ENCODE measurements at places on chromosomes 3 and 15.

DNA sequence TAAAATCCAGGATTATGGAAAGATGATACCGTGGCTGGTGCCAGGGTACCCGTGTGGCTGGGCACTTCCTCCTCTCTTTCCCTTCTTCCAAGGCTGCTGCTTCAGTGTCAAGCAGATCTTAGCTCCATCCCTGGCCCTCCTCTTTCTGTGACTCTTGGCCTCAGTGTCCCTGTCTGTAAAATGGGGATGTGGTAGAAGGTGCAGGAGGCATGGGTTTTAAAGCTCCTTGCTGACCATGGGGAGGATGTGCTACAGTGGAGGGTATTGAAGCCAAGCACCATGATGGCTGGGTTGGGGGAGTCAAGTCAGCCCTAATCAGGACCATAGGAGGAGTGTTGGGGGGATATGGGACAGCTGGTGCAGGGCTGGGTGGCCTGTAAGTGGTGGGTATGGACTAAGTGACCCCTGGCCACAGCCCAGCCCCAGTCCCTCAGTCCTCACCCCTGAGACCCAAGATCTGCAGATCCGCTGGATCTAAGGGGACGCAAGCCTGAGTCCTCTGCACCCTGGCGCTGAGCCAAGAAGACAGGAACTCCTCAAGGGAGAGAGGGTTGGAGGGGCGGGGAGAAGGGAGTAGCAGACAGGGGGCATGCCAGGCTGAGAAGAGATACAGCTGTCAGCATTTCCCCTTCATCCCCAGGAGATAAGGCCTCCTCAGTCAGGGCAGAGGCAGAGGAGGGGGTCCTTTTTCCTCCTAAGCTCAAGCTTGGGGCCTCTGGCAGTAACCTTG, 12.0 kb downstream of the PTH1R start:
- DNase-seq: no peak

DNA sequence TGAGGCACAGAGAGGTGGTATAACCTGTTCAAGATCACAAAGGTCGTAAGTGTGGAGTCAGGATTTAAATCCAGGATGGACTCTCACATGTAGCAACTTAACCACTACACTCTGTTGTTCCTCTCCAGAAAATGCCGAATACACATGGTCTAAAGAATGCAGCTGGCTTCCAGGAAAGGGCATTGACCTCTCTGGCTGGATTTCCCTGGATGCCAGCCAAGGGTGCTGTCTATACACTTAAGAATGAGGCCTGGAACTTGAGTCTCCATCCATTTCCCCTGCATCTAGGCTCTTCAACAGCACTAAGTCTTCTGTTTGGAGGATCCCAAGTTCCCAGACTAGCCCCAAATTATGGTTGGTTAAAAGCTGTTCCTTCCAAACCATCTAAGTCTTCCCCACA, 60.5 kb downstream of the CERS3 start:
- DNase-seq: no peak

DNA sequence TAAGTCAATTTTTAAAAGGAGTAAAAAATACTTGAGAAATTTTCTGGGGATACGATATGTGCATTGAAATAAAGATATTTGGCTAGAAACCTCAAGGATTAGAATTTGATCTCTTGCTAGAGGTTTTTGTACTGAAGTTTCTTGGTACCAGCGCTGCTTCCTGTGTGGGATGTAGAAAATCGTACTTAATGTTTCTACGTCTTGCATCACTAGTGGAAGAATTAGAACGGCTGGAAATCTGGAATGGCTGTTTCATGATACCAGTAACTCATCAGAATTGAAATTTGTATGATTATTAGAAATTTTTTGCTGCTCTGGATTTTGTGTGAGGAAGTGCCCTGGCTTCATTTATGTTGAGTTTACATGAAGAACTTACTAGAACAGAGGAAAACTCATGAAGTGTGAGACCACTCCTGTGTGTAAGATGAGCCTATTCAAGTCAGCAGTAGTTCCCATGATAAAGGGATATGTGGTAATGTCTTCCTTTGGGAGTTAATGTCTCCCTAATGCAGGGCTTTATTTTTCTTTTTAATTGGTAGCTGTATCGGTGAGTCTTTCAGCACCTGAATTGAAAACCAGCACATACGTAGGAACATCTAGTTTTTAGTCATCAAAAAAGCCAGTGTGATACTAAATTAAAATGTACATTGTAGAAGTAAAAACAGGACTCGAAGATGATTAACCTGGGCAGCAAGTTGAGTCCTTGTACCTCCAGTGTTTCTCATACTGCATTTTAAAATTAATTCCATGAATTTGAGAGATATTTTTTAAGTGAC, 3.2 kb downstream of the KBTBD8 start:
- DNase-seq: peak; percentile 5

DNA sequence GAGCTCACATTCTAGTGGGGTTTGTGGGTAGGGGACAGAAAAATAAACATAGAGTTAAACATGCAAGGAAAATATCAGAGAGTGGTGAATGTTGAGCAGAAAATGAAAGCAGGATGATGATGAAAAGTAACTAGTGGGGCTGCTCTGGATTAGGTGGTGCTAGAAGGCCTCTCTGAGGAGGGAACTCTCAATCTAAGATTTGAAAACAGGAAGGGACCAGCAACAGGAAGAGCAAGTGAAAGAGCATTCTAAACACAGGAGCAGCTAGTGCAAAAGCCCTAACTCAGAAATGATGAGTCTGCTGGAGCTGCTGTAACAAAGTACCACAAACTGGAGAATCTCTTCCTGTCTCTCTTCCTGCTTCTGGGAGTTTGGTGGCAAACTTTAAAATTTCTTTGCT, 468.6 kb upstream of the AGTR1 start:
- DNase-seq: no peak

- no peak for DNase-seq
Observed at GRCh38 chr3:12633108-12633507, 30.8 kb downstream of the RAF1 start.

DNA sequence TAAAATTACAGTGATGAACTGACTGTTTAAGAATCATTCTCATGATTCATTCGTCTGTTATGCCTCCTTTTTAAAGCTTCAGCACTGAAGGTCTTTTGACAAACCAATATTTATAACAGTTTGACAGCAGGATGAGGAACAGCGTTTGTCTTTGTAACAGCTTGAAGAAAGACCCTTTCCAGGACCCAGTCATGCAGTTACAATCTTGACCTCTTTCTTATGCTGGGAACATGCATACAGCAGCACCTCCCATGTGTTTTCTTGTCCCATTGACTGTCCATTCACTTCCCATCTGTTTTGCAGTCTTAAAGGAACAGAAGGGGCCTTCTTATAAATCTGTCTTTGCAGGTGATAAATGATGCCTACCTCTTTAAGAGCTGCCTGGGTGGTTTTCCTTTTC, 87.2 kb downstream of the OPA1 start:
- no peak for DNase-seq

DNA sequence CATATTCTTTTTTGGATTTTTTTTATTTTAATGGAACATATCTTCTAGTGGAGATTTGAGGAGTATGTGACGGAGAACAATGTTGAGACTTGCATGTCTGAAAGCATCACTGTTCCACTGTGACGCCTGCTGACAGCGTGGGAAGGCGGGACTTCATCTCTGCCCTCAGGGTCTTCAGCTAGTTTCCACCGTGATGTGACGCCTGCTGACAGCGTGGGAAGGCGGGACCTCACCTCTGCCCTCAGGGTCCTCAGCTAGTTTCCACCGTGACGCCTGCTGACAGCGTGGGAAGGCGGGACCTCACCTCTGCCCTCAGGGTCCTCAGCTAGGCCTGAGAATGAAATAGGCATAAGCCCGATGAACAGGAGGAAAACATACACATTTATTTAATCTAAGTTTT, 70.7 kb downstream of the LMLN start:
- DNase-seq: no peak

GRCh38 chr3:52288674-52289073, 1.0 kb downstream of the GLYCTK start:
- peak; percentile 22 for DNase-seq

DNA sequence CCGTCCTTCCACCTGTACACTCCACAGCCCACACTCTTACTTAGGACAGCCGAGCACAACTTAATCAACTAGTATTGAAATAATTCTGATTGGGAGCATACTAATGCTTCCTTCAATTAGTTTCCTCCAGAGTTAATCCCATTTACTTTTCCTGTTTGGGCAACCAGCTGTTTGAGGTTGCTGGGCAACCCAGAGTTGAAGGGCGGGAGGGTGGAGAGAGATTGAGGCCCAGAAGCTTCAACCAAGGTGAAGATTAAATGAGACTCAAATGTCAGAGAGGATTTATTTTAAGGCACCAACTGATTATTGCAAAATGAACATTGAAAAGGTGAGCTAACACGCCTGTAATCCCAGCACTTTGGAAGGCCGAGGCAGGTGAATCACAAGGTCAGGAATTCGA, 428.5 kb upstream of the SEMA6D start:
- no peak for DNase-seq

- no peak for DNase-seq
Observed at GRCh38 chr3:197511130-197511529, 44.6 kb downstream of the BDH1 start.

- no peak for DNase-seq
Observed at GRCh38 chr3:141231952-141232823, 563 bp downstream of the PXYLP1 start.

DNA sequence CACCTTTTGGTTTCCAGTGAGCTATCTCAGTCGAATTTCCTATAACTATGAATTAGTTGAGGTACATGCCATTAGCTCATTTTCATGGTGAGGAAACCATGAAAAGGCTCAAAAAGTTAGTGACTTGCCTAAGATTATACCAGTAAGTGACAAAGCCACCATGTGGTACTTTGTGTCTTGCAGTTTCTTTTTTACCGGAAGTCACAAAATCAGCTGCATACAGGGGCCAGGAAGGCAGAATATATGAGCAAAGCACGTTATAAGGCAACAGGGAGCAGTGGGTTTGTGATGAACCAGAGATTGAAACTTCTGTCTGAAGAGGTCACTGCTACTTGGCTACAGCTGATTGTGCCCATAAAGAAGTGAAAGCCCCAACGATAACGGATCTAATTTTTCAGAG, 50.3 kb downstream of the CMTM8 start:
- DNase-seq: no peak

- DNase-seq: no peak
Observed at GRCh38 chr15:34644061-34644460, 60.6 kb upstream of the GOLGA8B start.

DNA sequence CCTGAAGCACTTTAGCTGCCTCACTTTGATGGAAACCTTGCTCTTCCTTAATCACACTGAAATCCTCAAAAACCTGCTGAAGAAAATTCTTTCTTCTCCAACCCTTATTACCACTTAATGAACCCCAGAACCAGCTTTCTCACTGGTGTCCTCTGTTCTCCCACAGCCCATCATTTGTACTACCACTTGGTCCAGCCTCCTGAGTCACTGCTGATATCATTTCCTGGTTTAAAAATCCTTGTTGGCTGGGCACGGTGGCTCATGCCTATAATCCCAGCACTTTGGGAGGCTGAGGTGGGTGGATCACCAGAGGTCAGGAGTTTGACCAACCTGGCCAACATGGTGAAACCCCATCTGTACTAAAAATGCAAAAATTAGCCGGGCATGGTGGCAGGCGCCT, 418.6 kb upstream of the KCNMB2 start:
- no peak for DNase-seq

DNA sequence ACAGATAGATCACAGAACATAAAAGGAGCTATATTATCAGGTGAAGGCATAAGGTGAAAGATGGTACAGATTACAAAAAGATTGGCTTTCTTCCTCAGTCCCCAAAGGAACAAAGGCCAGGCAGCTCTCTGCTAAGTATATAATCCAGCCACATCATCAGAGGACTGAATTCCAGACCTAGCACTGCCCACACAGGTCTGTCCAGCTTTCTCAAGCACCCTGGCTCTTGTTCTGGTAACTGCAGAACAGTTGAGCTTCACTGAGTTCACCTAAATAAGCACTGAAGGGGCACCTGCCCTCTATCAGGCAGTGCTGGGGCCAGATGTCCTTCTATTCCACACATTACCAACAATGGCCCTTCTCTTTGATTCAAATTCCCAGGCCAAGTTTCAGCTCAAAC, 6.3 kb downstream of the DUOXA1 start:
- DNase-seq: no peak

DNA sequence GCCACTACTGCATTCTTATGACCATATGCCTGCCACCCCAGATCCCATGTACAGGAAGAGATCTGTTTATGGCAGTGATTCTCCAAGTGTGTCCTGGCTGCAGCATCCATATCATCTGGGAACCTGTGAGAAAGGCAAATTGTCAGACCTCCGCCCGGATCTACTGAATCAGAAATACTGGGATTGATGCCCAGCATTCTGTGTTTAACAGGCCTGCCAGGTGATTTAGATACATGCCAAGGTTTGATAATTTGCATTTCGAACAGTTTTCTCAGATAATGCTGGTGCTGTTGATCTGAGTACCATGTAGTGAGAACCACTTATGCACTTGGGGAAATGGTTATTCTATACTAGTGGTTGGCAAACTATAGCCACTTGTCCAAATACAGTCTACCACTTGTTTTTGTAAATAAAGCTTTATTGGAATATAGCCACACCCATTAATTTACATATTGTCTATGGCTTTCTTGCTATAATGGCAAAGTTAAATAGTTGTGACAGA, 165.4 kb downstream of the SSR3 start:
- no peak for DNase-seq

DNA sequence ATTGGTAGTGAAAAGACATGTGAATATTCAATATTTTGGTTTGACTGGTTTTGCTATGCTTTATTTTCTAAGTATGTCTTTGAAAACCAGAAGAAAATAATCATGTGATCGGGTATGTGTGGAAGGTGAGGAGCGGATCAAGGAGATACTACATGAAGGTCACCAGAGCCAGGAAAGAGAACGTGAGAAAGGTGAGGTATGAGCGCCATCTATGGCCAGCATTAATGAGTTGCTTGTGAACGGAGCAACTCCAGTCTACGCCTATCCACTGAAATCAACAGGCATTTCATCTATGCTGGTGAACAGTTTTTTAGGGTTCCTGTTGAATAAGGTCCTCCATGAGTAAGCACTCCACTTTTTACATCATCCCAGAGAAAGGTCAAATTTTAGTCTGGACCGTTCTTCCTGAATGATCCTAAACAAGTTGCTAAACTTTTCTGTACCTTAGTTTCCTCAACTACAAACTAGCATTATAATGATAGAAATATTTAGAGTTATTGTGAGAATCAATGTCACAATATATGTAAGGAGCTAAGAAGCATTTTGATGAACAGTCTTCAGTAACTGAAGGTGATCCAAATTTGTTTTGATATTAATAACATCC, 1435.2 kb upstream of the CADM2 start:
- no peak for DNase-seq

DNA sequence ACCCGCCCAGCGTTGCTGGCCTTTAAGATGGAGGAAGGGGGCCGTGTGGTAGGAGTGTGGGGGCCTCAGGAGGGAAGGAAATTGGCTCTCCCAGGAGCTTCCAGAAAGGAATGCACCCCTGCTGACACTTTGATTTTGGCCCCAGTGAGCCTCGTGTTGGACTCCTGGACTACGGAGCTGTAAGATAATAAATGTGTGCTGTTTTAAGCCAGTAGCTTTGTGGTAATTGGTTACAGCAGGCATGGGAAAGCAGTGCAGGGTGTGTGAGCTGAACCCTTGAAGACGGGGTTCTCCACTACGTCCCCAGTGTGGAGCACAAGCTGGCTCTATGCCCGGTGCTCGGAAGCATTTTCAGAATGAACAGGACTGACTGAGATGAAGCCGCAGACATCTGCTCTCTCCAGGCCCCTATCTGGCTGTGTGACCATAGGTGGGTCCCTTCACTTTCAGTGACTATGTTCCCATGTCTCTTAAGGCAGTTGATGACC, 22.9 kb upstream of the CGNL1 start:
- no peak for DNase-seq

Measured in hematopoietic multipotent progenitor cell treated with erythropoietin and hydrocortisone succinate and interleukin-3 and kit ligand, for 17 days (in vitro differentiated cells).